SJSA1 (cell line): ENCODE measurements at places on chromosomes 1 and 21.

GRCh38 chr1:208036918-208037766, 126.2 kb upstream of the CD34 start:
- DNase-seq = no peak

GRCh38 chr1:225409051-225409450, 18.8 kb downstream of the LBR start:
- DNase-seq = no peak

- no peak for DNase-seq
Observed at GRCh38 chr1:35668506-35668905, 27.2 kb upstream of the PSMB2 start.

DNA sequence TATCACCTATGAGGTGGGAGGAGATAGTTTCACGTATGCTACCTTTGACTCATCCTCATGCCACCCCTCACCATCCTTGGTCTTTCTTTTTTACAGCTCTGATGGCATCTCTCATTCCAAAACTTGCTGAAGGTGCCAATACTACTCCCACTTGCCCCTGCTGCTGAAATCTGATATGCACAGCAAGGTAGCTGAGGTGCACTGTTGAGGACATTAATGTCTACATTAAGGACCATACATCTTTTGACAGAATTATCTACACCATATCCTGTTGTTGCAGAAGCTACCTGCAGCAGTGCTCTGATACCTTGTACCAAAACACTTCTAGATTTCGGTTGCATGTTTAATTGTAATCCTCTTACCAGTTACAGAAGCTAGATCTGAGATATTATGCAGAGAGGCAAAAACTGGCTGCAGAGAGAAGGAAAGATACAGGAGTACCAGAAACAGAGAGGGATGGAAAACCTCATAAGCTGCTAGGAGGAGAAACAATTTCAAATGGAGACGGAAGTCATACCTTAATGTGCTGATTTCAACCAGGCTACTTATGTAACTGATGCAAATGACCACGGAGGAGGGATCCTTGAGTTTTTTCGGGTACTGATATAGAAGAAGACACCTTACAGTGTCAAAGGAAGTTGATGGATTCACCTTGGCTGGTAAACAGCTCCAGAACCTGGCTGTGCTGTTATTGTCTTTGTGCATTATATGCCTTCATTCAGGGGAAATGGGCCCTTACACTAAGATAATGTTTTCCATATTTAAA, 19.3 kb upstream of the PTPRC start:
- no peak for DNase-seq

DNA sequence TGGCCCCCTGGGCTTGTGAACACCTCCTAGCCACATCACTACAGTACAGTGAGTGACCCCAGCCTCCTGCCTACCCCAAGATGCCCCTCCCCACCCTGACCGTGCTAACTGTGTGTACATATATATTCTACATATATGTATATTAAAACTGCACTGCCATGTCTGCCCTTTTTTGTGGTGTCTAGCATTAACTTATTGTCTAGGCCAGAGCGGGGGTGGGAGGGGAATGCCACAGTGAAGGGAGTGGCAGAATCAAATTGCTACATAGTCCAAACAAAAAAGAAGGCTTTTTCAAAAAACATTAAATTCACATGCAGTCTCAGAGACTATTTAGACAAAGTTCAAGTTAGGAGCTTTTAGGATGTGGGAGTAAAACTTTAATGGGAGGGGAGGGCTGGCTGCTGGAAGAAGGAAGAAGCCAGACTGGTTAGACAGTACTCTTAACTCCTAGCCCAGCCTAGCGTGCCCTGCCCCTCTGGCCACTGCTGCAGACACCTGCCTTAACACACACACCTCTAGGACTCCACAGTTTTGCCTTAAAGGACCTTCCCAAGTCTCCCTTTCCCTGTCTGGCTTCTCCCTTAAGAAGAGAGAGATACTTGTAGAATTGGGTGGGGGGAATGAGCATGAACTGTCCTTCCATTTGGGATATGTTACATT, 9.4 kb downstream of the PEA15 start:
- no peak for DNase-seq

GRCh38 chr1:161139766-161140165, 7.3 kb upstream of the DEDD start:
- DNase-seq = no peak

- no peak for DNase-seq
Observed at GRCh38 chr1:37233606-37234005, 199.3 kb upstream of the GRIK3 start.

- no peak for DNase-seq
Observed at GRCh38 chr1:90558126-90558525, 159.0 kb downstream of the BARHL2 start.

DNA sequence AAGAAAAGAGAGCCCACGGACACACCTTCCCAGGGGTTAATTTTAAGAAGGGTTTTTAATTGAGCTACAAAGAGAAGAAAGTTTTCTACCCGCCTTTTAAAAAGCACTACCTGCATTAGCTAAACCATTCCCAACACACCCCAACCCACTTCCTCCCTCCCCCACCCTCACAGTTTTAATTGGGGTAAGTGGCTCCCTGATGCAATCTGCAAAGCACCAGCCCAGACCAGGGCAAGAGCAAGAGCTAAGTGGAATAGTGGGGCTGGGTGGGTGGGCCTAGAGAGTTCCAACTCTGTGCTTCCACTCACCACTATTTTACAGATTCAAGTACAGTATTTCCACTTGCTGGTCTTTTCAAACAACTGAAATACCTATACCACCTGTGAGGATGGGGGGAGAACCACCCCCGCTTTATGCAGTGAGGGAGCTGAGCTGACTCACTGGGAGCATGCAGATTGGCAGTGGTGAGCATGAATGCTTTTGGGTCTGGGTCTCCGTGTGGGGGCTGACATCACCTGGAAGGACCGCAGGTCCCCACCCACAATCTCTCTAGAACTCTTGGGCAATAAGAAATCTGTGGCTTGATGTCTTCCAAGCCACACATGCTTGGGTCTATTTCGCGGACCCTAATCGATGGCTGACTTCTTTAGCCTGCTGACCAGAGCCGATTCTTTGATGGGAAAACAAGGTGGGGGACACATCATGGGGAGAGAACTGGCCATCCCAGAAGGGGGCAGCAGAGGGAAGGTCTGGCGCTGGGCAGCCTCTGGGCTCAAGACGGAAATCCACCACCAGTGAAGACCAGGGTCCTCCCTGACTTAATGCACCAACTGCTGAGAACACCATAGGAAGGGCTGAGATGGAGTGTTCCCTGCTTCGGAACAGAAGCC, 95.5 kb downstream of the SSBP3 start:
- DNase-seq = peak; percentile 46

- DNase-seq = no peak
Observed at GRCh38 chr1:168811176-168811575, 82.2 kb upstream of the DPT start.

- no peak for DNase-seq
Observed at GRCh38 chr21:28444111-28444510, 548.6 kb downstream of the LTN1 start.

DNA sequence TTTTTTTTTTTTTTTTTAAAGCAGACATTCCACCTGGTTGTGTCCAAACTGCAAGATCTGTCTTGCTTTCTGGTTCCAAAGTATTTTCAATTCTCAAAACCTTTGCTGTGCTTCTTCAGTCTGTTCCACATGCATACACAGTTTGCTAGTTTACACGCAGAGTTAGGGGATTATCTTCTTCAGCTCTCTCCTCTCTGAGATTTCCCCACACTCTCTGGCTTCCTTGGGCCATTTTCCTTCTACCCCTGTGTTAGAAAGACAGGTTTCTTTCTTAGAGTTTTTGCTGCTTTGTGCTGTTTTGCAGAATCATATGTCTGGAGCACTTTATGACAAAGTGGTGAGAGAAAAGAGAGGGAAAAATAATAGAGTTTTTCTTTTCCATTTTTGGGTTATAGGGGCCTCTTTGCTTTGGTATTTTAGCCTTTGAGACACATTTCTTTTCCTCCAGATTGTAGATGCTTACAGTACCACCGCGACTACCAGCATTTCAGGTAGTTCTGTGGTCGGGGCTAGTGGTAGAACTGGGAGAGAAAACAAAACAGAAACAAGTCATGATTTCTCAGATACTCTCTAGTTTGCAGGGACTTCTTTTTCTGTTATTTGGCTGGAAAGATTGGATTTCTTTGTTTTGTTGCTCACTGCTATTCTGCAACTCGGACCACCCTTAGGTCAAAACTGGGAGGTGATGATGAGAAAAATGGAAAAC, 66.3 kb downstream of the RABGAP1L start:
- DNase-seq = no peak

GRCh38 chr1:1315435-1315954, 7.1 kb downstream of the PUSL1 start:
- no peak for DNase-seq

DNA sequence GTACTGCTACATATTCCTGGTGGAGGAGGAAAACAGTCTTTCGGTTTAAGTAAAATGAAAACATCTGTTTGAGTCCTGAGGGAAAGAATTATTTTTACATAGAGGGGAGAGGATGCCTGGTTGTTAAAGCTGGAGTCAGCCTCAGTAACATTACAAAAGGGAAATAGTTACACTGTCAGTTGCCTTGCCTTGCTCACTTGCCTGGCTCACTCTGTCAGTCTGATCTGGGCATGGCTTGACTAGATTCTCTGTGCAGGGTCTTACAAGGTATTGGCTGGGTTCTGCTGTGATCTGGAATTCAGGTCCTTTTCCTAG, 8.4 kb upstream of the UBE2U start:
- DNase-seq = no peak

DNA sequence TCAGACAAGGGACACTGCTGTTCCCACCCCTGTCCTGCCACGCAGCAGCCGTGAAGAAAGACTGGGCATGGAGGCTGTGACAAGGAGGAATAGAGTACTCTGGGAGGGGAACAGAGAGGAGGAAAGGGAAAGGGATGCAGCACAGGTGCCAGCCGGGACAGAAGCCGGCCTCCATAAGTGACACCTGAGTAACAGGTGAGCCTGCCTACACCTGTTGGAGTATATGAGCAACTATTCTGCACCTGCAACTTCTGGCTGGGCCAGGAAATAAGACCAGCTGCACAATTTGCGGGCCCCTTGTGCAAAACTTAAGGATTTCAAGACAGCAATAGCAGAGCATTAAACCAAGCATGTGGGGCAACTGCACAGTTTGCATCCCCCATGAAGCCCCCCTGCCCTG, 72.5 kb upstream of the GOLT1A start:
- DNase-seq = no peak

GRCh38 chr21:16550917-16551741, 821.3 kb downstream of the USP25 start:
- no peak for DNase-seq

- DNase-seq = peak; percentile 77
Observed at GRCh38 chr1:84603941-84604830, 29.9 kb upstream of the CTBS start.

GRCh38 chr1:51549901-51550300, 30.8 kb upstream of the EPS15 start:
- DNase-seq = no peak

- DNase-seq = no peak
Observed at GRCh38 chr1:24111262-24111995, 506 bp downstream of the MYOM3 start.

GRCh38 chr1:33709783-33710718, 153.8 kb upstream of the HMGB4 start:
- peak; percentile 28 for DNase-seq

- DNase-seq = no peak
Observed at GRCh38 chr1:48263041-48263440, 40.5 kb downstream of the SLC5A9 start.

DNA sequence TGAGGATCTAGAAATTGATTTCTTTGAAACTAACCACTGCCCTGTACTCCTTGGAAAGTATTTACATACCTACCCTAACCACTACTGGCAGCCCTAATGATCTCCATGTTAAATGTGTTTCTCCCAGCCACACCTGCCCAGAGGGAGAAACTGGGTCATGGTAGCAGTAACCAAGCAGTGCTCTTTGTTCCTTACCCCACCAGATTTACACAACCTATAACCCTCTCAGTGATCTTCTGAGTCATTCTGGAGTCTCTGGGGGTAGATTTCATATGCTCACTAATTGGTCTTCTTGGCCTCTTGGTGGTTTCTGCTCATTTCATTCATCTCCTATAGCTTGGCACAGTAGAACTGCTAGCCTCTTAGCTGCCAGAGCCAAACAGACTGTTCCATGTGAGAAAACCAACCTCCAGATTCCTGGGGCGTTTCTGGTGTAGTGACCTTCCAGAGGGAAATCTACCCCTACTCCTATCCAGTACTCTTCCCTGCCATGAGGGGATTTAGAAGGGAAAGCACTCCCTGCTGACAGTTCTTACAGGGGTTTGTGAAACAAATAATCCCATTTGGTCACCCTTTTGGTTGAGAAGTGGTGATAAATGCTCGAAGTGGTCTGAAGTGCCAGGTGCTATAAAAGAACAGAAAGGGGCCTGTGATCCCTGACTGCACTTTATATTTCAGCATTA, 36.2 kb upstream of the LRIG2 start:
- DNase-seq = no peak

- no peak for DNase-seq
Observed at GRCh38 chr1:181062836-181063428, 25.6 kb upstream of the IER5 start.

- DNase-seq = no peak
Observed at GRCh38 chr1:223006371-223006770, 136.7 kb downstream of the TLR5 start.

- DNase-seq = no peak
Observed at GRCh38 chr1:55172272-55172671, 42.9 kb downstream of the USP24 start.

GRCh38 chr1:226001963-226002666, 3.0 kb upstream of the SDE2 start:
- DNase-seq = peak; percentile 71

- no peak for DNase-seq
Observed at GRCh38 chr1:89464008-89464407, 60.6 kb upstream of the LRRC8B start.

DNA sequence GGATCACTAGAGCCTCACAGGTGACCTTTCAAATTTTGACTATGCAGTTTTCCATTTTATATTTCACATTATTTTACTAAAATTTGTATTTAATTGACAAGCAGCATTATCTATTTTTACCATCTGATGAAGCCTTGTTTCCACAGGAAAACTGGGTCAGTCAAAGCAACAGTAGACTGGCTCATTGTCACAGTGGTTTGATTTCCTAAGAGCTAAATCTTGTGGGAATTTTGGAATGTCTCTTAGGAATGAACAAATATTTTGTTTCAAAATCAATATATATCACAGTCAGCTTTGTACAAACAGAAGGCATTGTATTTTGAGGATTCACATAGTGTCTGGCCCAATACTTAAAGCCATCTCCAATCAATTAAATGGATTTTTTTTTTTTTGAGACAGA, 152.6 kb upstream of the RNPC3 start:
- no peak for DNase-seq

- no peak for DNase-seq
Observed at GRCh38 chr1:89546934-89547562, 22.4 kb downstream of the LRRC8B start.

DNA sequence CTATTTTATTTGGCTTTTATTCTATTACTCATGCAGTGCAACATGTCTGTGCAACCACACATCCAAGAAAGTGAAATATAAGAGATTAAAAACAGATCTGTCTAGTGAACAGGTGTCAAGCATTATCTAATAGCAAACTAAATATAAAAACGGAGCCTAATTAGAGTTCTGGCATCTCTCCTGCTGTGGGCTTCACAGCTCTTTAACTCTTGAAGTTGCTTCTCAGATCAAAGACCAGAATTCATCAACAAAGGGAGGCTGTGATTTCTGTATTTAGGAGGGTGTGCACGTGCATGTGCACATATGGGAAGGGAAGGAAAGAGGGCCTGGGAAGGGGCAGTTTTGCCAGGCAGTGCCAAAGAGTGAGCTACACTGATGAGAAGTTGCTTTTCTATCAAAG, 81.0 kb downstream of the MIS18A start:
- DNase-seq = no peak
